ENCODE measurements at places on chromosomes 5 and 9. TPM values are rescaled to one million over a fixed set of nuclear protein-coding genes. Genes with fewer than 3 reads are reported as not detected.

GRCh38 chr9:35962126-35962906 is 4.4 kb upstream of the OR2S2 start:
- DNase-seq: no peak

- no peak for DNase-seq
Observed at GRCh38 chr5:60436518-60436917, 263.4 kb downstream of the DEPDC1B start.

DNA sequence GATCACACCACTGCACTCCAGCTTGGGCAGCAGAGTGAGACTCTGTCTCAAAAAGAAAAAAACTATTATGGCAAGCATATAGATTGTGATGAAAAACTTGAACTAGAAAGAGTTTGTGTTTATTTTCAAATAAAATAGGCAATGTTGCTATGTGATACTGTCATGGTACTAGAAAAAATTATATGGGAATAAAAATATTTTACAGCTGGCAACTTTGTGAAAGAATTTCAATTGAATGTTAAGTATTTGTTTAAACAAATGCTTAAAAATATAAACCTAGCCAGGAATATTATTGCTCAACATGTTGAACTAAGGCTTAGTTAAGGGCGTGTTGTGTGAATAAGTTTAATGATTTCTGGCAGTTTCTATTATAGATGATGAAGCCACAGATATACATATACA is 31.7 kb downstream of the HSDL2 start:
- no peak for DNase-seq

- no peak for DNase-seq
Observed at GRCh38 chr5:108472237-108472636, 90.3 kb upstream of the FBXL17 start.

DNA sequence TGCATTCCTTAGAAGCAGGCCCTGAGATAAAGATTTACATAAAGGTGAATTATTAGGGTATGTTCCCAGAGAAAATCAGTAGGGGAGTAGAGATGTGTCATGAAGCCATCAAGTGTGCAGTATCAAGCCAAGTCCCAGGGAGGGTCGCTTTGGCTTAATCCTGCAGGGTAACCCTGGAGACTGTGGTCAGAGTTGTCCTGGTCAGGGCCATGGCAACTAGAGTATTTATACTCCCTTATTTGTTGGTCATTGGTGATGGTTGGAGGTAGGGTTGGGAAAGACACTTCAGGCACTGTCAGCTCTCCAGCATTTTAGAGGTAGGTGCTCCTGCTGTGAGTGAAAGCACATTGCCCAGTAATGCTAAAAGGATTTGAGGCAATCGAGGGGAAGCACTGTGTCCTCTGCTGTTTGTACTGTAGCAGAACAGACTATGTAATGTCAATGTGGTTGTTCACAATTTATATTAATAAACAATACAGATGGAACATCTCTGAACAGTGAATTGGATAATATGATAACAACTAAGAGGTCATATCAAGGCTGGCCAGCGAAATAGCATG is 108.9 kb downstream of the GDNF start:
- DNase-seq: no peak

Gene FIBCD1
- total RNA-seq: not detected

Gene OMD
- total RNA-seq: 0.56 TPM

Gene FCN1
- 1.0 TPM for total RNA-seq

Gene ACOT12
- 102 TPM for total RNA-seq
